ENCODE measurements at places on chromosomes 7 and 10. TPM values are rescaled to one million over a fixed set of nuclear protein-coding genes. Genes with fewer than 3 reads are reported as not detected.

Gene VAX1
- total RNA-seq, result not detected

Gene ECD
- 35.2 TPM for total RNA-seq

DNA sequence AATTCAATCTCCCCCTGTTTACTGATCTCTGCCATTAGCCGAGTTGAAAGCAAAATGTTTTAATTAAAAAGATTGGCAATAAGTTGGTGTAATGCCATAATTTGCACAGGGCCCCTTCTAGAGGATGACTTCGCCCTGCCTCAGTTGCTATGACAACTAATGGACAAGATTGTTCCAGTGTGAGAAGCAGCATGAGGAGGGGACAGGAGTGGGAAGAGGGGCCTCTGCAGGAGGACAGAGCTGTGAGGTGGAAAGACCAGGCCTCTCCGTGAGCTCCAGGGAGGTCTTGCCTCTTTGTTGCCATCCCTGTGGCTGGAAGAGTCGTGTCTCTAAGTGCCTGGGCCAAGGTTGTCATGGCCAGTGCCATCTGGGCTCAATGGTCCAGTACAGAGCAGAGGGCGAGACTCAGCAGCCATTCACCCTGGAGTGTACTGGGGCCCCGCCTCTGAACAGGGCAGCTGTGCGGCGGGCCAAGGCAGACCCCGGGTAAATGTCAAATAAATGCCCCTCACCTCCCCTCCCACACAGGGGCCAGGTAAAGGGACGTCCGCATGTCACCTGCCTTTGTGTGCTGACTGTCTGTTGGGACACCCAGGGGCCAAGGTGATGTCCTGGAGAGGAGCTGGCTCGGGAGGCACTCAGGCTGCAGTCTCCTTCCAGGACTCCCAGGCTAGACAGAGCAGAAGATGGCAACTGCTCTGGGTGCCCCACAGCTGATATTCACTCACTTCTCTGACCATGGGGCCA is 97.0 kb upstream of the RET start:
- H3K36me3 ChIP-seq, result no peaks in the 10 kb centered on the region
- no peak overlapping the region for H3K4me3 ChIP-seq
- DNase-seq, result no peak
- no peaks in the 10 kb centered on the region for H3K27me3 ChIP-seq
- H3K4me1 ChIP-seq, result no peaks in the 10 kb centered on the region

DNA sequence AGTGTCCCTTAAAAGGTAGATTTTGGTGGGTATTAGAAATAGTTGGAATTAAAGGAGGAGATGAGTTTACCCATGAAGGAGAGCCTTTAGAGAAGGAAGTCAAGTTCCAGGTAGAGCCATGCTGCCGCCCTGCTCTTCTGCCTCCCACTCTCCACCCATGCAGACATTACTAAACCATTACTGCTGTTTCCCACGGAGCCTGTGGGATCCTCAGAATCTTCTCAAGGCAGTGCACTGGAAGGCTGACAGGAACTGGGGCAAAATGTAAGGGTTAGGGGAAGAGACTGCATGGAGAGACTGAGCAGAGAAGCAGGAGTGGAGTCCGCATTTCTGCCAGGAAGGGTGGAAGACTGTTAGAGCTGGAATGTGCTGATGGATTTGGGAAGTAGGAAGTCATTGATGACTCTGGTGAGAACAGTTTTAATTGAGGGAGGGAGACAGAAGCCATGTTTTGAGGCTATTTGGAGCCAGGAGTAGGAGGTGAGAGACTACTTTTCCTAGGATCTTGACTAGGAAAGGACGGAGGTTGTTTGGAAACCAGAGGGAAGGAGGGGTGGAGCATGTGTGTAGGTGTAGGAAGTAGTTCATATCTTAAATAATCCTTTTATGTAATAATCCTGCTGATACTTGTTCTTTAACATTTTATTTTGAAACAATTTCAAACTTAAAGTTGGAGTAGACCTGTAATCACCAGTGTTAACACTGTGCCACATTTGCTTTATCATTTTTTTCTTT is 109.0 kb downstream of the CCNY start:
- peaks cover 47% of the 10 kb centered on the region for H3K36me3 ChIP-seq

- H3K4me3 ChIP-seq, result peak overlapping the region; percentile 83
- no peak overlapping the region for H3K27ac ChIP-seq
- peaks cover 11% of the 10 kb centered on the region for H3K36me3 ChIP-seq
- DNase-seq, result no peak
- H3K4me1 ChIP-seq, result peaks cover 13% of the 10 kb centered on the region
These were observed 202.1 kb upstream of the NFE2L3 start for GRCh38 chr7:25949736-25950487.

GRCh38 chr10:91023700-91024398 is 103.0 kb upstream of the ANKRD1 start:
- DNase-seq, result no peak
- H3K4me3 ChIP-seq, result no peak overlapping the region
- H3K36me3 ChIP-seq, result no peaks in the 10 kb centered on the region

Gene NRAP
- total RNA-seq, result not detected

DNA sequence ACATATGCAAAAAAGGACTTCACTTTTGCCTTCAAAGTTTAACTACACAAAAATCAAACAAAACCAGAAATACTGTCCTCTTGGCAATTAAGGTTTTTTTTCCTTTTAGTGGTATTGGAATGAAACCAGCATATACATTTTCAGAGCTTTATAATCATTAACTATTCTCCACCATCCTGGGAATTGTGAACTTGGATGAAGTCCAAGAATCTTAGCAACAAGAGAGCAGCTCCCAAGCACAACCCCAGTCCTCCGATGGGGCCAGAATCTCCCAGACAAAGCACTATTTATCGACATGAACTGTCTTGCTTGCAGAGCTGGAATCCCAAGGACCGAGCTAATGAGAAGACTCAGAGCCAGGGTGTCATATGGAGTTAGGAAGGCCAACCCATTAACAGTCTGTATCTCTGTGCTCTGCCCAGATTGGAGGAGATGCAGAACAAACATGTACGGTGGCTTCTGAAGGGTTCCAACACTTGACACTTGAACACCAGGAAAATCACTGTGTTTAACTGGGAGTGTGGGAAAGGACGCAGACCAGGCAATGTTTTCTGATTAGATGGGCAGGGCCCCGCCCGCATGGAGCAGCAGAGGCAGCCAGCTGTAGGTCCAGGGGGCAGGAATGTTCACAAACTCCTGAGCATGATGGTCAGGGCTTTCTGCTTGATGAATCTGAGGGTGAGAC is 35.5 kb downstream of the PPP1R3C start:
- no peak overlapping the region for H3K27ac ChIP-seq
- H3K4me3 ChIP-seq, result no peak overlapping the region
- DNase-seq, result no peak
- no peaks in the 10 kb centered on the region for H3K4me1 ChIP-seq
- no peaks in the 10 kb centered on the region for H3K27me3 ChIP-seq

- H3K4me3 ChIP-seq, result peak overlapping the region; percentile 74
- peaks cover 55% of the 10 kb centered on the region for H3K27me3 ChIP-seq
- H3K36me3 ChIP-seq, result no peaks in the 10 kb centered on the region
These were observed 105.7 kb downstream of the SNX10 start for GRCh38 chr7:26397332-26397731.

Gene C10orf62
- not detected for total RNA-seq

Gene HOXA4
- not detected for total RNA-seq

Gene CPXM2
- total RNA-seq, result not detected

Gene GNAT3
- not detected for total RNA-seq

Data from activated T-helper 2 cell treated with anti-CD3 and anti-CD28 coated beads, Interferon-gamma antibody, Interleukin-2, Interleukin-4, amounts not matched to agents 10 μg/mL and 5 μg/mL and 100 μg/mL, durations not matched to agents 14 hours and 24 hours and 36 hours (primary cell).